Eye (tissue), 1 donor: ENCODE measurements at places on chromosomes 7 and 10.

GRCh38 chr7:148379677-148380076, 210.9 kb upstream of the C7orf33 start:
- DNase-seq, result no peak

GRCh38 chr10:5619362-5620211, 46.8 kb downstream of the ASB13 start:
- DNase-seq, result peak; percentile 73

- DNase-seq, result no peak
Measured at GRCh38 chr7:131525820-131526219, 30.6 kb downstream of the PODXL start.

DNA sequence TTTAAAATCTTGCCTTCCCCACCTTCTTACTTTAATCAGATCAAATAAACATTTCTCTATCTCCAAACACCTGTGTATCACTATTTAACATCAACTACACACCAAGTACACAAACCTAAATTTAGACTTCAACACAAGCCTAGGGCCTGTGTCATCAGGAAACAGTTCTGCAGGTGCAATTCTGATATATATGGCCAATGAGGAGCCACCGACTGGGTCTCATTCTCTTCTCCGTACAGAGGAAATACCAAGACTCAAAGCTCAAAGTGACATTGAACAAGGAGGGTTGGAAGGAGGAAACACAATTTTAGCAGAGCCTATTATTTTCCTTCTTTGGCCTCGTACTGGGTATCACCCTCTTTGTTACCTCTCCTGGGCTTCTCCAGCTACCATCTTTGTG, 152.6 kb upstream of the PRR15 start:
- DNase-seq, result no peak

DNA sequence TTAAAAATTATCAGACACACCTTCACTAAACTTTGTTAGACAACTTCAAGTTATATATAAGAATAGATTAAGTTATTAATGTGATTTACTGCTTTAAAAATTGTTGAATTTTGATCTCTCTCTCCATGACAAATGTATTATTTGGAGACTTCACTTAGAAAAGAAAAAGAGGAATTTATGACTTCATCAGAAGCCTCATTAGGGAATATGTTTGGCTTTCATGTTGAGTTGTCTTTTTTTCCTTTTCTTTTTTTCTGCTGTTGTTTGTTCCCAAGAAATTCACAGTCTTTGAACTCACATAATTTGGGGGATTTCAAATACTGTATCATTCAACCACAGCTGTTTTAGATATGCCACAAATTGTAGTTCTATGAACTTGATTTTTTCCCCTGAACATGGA, 149.5 kb downstream of the PPP1R9A start:
- peak; percentile 22 for DNase-seq
